ENCODE measurements at places on chromosomes 16 and 17.

DNA sequence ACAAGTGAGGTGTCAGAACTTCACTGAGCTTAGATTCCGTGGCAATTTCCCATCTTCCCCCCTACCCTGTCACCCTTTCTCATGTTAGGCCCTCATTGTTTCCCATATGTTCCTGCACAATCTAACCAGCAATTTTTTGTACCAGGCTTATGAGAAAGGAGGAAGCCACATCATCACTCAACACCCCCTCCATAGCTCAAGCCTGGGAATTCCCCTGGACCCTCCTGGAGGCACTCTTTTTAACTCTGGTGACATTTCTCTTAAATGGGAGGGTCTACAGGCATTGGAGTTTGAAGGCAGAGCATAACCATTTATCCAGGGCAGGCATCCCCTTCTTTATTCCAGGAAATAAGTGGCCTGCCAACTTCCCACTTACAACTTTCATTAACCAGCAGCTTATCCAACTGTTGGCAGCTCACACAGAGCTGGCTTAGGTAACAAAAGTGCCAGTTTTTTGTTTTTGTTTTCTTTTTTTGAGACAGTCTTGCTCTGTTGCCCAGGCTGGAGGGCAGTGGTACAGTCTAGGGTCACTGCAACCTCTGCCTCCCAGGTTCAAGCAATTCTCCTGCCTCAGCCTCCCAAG is 10.4 kb upstream of the GLG1 start:
- DNase-seq, result no peak

DNA sequence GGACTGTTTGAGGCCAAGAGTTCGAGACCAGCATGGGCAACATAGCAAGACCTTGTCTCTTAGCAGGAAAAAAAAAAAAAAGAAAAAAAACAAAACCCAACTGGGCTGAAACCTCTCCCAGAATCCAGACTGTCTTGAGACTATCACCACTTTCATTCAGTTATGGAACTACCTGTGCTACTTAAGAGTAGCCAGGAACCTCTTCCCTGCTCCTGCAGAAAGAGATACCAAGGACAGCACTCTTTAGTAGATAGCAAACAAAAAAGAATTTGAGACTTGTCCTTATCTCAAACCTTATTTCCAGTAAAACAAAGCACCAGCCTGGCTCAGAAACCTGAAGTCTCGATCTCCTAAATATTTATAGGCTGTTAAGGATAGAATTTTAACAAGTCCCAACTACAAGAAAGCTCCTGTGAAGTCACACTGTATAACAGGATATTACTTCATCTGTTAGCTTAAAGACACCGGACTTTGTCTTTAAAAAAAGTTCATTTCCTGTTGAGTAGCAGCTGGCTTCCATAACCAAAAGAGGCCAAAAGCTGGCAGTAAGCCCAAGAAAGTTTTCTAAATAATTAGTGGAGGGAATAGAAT is 5.1 kb downstream of the CDR2 start:
- DNase-seq, result no peak

DNA sequence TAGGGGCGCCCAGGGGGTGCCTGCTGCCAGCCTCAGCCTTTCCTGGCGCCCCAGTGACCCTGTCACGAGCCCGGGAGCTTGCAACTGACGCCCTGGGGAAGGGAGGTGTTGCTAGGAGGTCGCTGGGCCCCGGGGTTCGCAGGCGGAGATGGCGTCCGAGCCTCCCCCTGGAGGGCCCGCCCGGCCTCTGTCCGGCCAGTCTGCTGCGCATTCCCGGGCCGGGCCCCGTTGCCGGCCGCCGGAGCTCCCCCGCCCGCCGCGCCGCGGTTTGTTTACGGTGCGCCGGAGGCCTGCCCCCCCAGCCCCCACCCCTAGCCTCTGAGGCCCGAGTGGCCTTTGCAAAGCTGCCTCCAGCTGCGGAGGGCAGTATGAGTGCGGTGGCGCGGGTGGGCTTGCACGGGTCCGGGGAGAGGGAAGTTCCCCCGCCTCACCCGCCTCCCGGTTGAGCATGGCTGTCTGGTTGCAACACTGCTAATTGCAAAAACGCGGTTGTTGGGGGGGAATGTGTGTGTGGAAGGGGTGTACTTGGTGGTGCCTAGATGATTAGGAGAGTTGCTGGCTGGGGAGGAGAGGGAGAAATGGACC is 514 bp downstream of the THRA start:
- no peak for DNase-seq

- peak; percentile 35 for DNase-seq
Measured at GRCh38 chr16:66695935-66696668, 441 bp downstream of the CMTM4 start.

- no peak for DNase-seq
Measured at GRCh38 chr16:85562093-85562786, 50.9 kb upstream of the GSE1 start.

GRCh38 chr17:77535892-77536291 is 395.1 kb downstream of the SEC14L1 start:
- no peak for DNase-seq

DNA sequence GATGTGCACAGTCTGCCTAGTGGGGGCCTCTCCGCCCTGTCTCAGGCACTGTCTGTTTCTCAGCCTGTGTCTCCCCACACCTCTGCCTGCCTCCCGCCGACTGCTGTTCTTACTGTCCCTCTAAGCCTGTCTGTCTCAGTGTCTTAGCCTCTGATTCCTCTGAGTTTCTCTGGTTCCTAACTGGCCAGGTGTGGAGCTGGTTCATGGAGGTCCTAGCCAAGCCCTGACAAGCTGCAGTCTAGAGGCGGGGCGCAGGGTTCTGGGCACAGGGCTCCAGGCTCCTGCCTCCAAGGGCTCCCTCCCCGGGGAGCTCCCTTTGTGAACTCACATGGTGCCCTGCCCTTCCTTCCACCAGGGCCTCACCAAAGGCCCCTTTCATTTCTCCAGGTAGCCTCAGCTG is 19.4 kb downstream of the C17orf100 start:
- no peak for DNase-seq

DNA sequence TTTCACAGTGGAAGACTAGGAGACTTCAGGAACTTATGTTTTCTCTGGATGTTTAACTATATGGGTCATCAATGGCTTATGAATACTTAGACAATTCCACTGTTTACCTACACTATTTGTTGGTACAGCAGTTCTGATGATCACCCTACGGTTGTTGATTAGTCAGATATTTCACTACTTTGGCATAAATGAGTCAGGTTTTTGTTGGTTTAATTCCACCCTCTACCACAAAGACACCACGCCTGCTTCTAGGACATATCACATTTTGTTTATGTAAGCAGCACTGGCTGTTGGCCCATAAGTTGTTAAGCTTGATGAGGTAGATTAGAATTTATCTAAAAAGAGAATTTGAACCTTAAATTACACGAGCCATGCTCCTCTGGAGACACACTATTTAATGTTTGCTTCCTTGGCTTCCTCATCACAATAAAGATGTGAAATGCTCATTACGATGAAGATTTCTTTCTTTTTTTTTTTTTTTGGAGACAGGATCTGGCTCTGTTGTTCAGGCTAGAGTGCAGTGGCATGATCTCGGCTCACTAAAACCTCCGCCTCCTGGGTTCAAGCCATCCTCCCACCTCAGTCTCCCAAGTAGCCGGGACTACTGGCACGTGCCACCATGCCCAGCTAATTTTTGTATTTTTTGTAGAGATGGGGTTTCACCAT is 4.3 kb downstream of the GDE1 start:
- peak; percentile 44 for DNase-seq

DNA sequence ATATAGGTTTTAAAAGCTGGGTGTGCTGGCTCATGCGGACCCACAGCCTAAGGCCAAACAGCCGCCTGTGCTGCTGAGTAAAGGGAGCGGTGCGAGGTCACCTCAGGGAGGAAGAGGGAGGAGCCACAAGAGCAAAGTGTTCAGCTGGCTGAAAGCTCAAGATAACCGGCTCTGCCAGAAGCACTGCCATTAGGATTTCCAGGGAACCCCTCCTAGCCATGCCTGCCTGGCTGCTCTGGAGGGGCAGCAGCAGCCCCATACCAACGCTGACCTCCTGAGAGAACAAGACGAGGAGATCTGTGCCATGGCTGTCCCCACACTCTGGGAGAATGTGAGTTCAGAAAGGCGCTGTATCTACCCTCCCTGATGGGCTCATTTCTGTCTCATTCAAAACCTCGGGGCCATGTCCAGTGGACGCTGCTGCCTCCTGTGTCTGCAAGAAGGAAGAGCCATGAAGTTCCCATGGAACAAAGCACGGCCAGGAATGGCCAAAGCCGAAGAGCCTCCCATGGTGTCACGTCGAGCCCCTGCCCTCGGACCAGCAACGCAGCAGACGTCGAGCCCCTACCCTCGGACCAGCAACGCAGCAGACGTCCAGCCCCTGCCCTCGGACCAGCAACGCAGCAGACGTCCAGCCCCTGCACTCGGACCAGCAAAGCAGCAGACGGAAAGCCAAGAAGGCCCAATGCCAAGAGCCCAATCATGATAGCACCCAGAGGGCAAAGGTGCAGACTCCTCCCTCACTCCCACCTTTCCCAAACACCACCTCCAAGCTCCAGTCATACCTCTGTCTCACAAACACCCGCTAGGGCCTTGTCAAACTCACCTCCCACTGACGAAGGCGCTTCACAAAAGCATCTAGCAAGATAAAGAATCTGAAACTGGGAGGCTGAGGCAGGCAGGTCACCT is 107.0 kb downstream of the ANKRD11 start:
- peak; percentile 26 for DNase-seq

DNA sequence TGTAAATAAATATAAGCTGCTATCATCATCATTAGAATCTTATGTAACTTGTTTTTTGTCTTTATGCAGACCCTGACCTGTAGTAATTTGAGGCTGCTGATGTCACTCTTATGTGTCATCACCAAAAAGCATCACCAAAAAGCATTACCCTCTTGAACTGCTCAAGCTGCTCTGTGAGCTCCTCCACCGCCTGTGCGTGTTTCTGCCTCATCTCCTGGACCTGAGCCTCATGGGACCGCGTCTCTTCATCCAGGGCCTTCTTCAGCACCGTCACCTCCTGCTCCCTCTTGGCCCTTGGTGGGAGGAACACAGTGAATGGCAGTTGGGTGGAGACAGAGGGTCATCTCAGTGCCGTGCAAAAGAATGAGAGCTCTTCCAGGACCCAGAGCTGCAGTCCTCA is 82.4 kb downstream of the NDE1 start:
- DNase-seq, result no peak

- no peak for DNase-seq
Measured at GRCh38 chr16:51055434-51055833, 95.6 kb downstream of the SALL1 start.

- DNase-seq, result peak; percentile 28
Measured at GRCh38 chr17:38867968-38868816, 1.7 kb upstream of the LASP1 start.

GRCh38 chr17:8160741-8161221 is 2.0 kb downstream of the VAMP2 start:
- DNase-seq, result no peak

GRCh38 chr17:58591455-58591854 is 77.0 kb upstream of the MTMR4 start:
- DNase-seq, result no peak

GRCh38 chr16:14284371-14284770 is 213.3 kb downstream of the MRTFB start:
- DNase-seq, result no peak

GRCh38 chr17:17999364-18000029 is 26.8 kb downstream of the DRC3 start:
- no peak for DNase-seq

- DNase-seq, result no peak
Measured at GRCh38 chr17:58667934-58668597, 23.8 kb downstream of the TEX14 start.

DNA sequence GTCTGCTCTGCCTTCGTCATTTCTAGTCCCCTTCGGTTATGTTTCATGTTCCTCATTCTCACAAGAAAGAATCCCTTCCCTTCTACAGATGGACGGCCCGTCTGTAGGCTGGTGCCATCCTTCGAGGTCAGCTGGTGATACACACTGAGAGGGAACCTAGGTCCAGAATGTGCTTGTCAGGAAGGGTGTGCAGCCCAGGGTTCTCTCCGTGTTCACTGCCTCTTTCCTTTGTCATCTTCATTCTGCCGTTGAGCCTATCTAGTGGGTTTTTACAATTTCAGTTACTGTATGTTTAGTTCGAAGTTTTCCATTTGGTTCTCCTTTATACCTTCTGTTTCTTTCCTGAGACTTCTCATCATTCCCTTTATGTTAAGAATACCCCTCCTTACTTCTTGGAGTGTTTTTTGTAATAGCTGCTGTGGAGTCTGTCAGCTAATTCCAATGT is 18.9 kb downstream of the KIAA0513 start:
- no peak for DNase-seq

DNA sequence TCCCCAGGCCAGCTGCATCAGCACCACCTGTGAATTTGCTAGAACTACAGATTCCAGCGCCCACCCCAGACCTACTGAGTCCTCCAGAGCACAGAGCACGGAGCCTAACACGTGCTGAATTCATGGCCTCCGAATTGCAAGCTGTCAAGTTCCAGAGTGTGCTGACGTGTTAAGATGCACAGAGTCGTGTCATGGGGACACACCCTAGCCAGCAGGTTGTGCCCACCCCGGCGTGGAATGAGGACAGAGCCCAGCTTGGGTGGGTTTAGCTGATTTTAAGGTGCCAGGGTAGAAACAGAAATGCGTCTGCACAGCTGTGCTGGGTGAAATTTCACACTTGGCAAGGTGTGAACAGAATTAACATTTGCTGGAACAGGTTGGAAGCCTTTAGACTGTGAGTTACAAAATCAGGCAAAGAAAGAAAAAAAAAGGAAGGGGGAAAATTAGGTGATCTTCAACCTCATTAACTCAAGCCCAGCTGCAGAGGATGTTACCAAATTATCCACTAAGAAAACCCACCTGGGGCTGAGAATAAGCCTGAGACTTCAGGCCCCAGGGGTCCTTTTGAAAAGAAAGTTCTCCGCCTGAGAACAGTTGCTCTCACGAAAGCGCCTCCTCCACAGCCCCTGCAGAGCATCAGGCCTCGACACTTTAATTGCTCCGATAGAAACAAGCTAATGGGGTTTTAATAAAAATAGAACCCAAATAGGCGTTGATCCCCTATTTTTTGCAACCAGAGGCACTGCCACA is 27.1 kb downstream of the GINS3 start:
- DNase-seq, result no peak

DNA sequence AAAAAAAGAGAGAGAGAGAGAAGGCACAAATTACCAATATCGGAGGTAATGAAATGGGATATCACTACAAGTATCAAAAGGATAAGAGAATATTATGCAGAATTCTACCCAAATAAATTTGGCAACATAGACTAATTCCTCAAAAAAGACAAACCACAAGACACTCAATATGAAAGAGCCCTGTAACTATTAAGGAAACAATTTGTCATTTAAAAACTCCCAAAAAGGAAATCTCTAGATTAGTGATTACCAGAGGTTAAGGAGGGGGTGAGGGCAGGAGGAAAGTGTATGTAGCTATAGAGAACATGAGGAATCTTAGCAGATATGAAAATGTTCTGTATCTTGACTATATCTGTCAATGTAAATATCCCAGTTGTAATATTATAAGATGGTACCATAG is 54.0 kb downstream of the CFDP1 start:
- no peak for DNase-seq

DNA sequence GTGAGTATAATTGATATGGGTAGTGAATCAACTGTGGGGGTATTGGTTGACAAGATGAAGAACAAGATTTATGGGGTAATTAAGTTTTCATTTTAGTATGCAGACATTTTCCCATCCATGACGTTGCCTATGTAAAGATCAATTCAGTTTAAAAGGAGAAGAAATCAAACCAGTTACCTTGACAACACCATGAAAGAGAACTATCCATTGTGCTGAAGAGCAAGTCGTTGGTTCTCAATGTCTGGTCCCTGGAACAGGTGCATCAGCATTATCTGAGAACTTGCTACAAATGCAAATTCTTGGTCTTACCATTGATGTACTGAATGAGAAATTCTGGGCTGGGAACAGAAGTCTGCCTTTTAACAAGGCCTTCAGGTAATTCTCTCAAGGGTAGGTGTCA is 801 bp upstream of the OR4D2 start:
- no peak for DNase-seq

Data from Caki2 (cell line).